ENCODE measurements at places on chromosomes 1 and 21.

DNA sequence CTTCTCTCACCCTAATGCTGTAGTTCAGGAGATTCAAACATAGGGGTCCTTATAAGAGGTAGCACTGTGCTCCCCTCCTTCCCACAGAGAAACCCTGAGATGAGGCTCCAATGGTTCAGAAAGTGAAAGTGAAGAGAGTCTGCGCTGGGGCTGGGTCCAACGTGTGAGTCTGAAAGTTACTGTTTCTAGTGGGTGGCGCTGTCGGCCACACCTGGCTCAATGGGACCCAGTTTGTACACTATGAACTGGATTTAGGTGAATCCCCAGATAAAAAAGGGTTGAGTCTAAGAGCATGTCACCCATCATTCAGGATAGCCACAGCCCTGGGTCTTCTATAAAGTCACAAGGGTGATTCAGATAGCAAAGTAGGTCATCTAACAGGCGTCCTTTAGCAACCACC is 2.8 kb downstream of the SMCP start:
- no peak for DNase-seq

GRCh38 chr1:14593302-14593701 is 5.2 kb upstream of the KAZN start:
- DNase-seq, result no peak

DNA sequence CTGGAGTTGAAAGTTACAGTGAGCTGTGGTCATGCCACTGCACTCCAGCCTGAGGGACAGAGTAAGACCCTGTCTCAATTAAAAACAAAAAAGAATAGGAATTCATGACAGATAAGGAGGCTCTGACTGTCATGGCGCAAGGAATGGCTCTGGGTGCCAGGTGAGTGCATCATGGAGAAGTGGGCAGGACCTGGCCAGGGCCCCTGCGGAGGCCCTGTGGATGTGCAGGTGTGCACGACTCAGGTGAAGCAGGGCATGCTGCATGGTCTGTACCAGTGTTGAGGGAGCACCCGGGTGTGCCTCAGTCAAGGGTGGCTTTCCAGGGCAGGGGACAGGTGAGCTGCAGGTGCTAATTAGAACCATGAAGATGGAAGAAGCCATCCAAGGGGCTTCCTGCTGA is 14.0 kb downstream of the SLC1A7 start:
- no peak for DNase-seq

GRCh38 chr1:96075704-96076455 is 645.7 kb upstream of the PTBP2 start:
- DNase-seq, result no peak

- DNase-seq, result no peak
Measured at GRCh38 chr1:214377485-214377884, 96.5 kb downstream of the SMYD2 start.

- DNase-seq, result no peak
Measured at GRCh38 chr1:75165264-75165663, 31.1 kb downstream of the LHX8 start.

GRCh38 chr1:55580845-55581332 is 365.7 kb upstream of the USP24 start:
- no peak for DNase-seq

GRCh38 chr1:177571076-177571475 is 398.8 kb downstream of the SEC16B start:
- no peak for DNase-seq

DNA sequence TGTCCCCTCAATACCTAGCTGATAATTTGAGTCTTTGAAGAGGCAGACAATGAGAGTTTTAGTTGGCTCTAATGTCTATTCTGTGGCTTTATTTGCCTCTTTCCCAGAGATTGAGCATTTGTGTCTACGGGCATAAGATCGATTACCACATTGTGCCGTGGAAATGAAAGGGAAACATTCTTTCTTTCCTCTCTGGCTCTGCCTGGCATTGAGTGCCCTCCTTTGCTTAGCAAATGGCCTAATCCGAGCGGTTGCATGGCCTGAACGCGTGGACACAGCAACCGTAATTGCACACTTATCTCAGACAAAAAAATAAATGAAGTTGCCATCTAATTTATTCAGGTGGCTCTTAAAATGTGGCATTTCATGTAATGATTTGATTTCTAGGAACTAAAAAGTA is 247.9 kb downstream of the ADGRL2 start:
- no peak for DNase-seq

- DNase-seq, result no peak
Measured at GRCh38 chr1:32272557-32273390, 19.1 kb upstream of the HDAC1 start.

DNA sequence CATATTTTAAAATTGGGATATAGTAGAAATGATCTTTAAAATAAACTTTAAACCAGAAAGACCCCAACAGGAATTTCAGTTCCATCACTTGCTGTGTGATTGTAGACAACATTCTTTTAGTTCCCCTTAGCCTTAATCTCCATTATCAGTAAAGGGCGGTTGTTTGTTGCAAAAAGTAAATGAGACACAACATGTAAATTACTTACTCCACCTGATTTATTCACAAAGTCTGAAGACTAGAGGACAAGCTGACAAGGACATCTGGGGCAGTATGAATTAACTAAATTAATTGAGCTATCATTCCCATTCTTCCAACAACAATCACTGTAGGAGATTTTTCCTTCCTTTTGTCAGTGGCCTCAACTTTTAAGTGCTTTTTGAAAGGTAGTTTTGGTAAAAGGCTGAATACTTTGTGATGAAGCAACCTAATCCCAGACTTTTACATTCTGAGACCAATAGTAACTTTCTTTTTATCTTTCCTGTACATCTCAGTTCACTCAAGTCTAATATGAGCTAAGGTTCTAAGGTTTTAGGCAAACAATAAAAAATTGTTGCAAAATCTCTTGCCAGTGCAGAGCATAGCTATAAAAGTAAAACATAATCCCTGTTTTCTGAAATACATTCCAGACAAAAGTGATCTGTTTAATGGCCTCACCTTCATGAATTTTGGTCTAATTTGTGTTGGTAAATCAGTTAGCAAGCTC is 6.2 kb downstream of the SLC19A2 start:
- no peak for DNase-seq

- DNase-seq, result no peak
Measured at GRCh38 chr1:175543447-175543846, 199.9 kb downstream of the TNR start.

- no peak for DNase-seq
Measured at GRCh38 chr1:177448036-177448615, 277.4 kb downstream of the BRINP2 start.

DNA sequence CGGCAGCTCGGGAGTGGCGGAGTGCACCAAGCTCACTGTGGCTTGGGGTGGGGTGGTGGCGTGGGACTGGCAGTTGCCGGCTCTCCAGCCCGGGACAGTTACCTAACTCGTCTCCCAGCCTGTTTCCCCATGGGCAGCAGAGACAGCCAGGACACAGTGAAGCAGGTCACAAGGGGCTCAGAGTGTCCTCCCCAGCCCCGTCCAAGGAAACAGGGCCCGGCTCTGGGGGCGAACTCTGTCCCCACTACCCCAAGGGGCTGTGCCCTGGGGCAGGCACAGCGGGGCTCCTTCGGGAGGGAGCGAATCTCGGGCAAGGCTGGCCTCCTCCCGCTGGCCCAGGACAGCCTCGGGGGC is 759 bp downstream of the GPR157 start:
- no peak for DNase-seq

DNA sequence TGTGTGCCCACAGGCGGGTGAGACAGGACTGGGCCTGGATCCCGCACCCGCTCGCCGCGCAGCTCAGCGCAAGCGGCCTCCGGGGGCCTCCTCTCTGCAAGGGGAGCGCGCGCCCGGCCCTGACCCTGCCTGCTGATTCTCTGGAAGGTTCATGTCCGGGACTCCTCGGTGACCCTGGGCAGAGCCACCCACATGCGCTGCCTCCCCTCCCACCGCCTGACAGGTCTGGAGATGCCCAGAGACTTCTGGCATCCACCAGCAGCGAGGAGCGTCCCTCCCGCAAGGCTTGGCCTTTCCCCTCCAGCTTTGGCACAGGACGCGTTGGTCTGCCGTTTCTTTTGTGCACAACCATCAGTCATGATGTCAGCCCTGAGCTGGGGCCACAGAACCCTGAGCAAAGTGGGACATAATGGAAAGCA is 42.0 kb upstream of the COL6A2 start:
- DNase-seq, result no peak

- no peak for DNase-seq
Measured at GRCh38 chr21:32545948-32546441, 39.3 kb downstream of the TCP10L start.

- DNase-seq, result no peak
Measured at GRCh38 chr1:21691739-21692138, 22.6 kb upstream of the RAP1GAP start.
